Stomach (tissue), 19 donors: ENCODE measurements at places on chromosomes 4 and X. TPM values are rescaled to one million over a fixed set of nuclear protein-coding genes. Genes with fewer than 3 reads are reported as not detected.

HSFX2 gene
- total RNA-seq = not detected

PWWP3B gene
- total RNA-seq = 4.9 TPM

UCHL1 gene
- total RNA-seq = 12.5 TPM

CLCN4 gene
- total RNA-seq = 2.7 TPM

VCX2 gene
- total RNA-seq = not detected

IRAK1 gene
- 25.5 TPM for total RNA-seq

NMU gene
- 0.92 TPM for total RNA-seq

RHOXF1 gene
- not detected for total RNA-seq

TMEM35A gene
- total RNA-seq = 0.29 TPM
